Stimulated activated CD4-positive, alpha-beta T cell treated with anti-CD3 and anti-CD28 coated beads, Interleukin-1b, Interleukin-23, amount 100 ng/mL, for 1 hour (primary cell): ENCODE measurements at places on chromosomes 6 and 20.

DNA sequence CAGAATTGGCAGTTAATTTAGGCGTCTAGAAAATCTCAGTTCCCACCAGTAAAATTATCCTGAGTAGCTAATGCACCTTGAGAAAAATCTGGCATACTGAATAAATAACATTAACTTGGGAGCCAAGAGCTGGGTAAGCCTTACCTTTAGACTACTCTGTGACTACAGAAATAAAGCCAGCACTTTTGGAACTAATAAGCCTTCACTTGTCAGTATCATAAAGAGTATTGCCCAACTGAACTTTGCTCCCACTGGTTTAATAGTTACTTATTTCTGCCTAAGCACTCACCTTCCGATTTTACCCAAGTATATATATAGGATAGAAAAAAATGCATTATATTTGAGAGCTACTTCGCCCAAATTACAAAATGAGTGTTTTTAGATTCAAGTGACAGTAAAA, 10.7 kb downstream of the FAM8A1 start:
- DNase-seq = no peak

DNA sequence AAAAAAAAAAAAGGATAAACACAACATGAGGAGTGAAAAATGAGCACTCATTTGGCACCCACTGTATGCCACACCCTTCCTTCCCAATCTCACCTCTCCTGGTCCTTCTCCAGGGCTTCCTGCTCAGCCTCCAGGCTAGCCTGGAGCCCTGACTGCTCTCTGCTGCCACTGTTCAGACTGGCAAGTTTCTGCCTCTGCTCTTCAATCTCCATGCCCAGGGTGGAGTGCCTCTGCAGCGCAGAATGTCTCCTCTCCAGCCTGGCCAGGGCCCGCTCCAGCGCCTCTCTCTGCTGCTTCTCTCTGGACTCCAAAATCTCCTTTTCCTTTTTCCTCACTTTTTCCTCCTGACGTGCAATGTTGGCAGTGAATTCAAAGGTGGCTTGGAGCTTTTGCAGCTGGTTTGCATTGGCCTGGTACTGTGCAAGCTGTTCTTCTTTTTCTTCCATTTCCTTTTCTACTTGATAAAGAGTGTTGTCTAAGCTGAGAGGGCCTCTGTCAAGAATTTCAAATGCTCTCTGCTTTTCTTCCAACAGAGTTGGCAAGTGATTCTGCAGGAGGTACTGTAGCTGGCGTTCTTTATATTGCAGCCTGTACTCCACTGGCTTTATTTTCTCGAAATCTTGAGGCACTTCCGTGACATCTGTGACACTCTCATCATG, 194.4 kb downstream of the KIF16B start:
- DNase-seq = no peak

- DNase-seq = no peak
Measured at GRCh38 chr6:16352258-16352635, 113.9 kb downstream of the GMPR start.

- DNase-seq = no peak
Measured at GRCh38 chr6:141244366-141244765, 888.4 kb upstream of the GJE1 start.

GRCh38 chr6:72703093-72703492, 81.2 kb downstream of the KCNQ5 start:
- DNase-seq = no peak

DNA sequence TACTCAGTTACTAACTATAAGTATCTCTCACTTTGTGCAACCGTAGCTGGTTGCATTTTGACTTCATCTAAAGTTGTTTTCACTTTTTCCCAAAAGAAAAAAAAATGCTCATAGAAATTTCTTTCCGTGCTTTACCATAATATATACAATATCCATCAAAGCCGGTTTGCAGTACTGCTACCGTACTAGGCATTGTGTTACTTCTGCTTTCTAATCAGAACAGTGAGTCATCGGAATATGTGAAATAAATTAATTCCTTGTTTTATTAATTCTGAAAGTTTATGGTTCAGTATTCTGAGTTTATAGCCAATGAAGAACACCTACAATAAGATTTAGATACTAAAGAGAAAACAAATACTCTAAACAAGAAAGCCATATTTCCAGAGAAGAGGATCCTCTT, 72.5 kb downstream of the TNFRSF21 start:
- no peak for DNase-seq

GRCh38 chr20:22324505-22324904, 259.9 kb downstream of the FOXA2 start:
- DNase-seq = no peak

DNA sequence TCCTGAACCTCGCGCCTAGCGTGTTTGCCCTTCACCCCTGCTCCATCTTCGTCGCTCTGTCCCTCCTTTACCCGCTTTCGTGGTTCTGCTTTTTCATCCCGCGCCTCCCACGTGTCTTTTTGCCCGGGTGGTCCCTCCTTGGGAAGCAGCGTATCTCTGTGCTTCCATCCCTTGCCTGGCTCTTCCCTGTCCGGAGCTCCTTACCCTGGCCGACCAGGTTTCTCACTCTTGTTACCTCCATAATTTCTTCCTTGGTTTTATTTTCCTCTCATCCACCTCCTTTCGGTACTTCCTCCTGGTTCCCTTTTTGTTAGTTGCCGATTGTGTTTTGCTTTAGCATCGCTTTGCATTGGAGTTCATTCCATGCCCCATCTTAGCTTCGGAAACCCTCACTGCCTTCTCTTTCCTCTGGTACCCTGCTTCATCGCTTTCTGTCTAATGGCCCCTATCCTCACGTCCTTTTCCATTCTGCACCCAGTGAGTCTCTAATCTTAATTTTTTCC, 735 bp downstream of the FAM135A start:
- no peak for DNase-seq

GRCh38 chr6:50663806-50664205, 49.5 kb upstream of the TFAP2D start:
- no peak for DNase-seq

GRCh38 chr20:4699216-4699615, 22.5 kb upstream of the PRND start:
- DNase-seq = no peak

DNA sequence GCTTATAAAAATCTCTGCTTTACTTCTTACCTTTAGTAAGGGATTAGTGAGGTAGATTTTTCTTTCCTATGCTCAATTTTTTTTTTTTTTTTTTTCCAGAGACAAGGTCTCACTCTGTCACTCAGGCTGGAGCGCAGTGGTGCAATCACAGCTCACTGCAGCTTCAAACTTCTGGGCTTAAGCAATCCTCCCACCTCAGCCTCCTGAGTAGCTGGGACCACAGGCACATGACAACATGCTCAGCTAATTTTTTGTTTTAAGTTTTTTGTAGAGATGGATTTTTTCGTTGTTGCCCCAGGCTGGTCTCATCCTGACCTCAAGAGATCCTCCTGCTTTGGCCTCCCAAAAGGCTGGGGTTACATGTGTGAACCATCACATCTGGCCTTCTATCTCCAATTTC, 58.9 kb upstream of the RREB1 start:
- no peak for DNase-seq

GRCh38 chr6:5462856-5463255, 201.5 kb downstream of the FARS2 start:
- no peak for DNase-seq

DNA sequence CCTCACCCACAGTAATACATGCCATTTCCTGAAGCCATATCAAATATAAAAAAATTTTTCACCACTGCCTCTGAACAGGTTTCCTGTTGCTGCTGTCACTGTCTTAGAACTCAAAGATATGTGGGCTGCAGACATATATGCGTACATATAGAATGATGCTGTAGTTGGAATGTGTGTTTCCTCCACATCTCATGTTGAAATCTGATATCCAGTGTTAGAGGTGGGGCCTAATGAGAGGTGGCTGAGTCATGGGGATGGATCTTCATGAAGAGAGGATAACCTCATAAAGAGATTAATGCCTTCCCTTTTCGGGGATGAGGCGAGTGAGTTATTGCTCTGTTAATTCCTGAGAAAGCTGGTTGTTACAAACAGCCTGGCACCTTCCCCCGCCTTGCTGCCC, 7.7 kb upstream of the SCP2D1 start:
- no peak for DNase-seq

- DNase-seq = no peak
Measured at GRCh38 chr20:63225082-63225454, 9.1 kb upstream of the YTHDF1 start.

- DNase-seq = no peak
Measured at GRCh38 chr6:101851911-101852310, 458.4 kb downstream of the GRIK2 start.

DNA sequence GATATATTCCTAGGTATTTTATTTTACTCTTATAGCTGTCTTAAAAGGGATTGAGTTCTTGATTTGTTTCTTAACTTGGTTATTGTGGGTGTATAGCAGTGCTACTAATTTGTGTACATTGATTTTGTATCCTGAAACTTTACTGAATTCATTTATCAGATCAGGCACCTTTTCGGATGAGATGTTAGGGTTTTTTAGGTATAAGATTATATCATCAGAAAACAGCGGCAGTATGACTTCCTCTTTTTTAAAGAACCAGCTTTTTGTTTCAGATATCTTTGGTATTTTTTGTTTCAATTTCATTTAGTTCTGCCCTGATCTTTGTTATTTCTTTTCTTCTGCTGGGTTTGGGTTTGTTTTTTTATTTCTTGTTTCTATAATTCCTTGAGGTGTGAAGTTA, 382.4 kb upstream of the ADGRB3 start:
- DNase-seq = no peak

DNA sequence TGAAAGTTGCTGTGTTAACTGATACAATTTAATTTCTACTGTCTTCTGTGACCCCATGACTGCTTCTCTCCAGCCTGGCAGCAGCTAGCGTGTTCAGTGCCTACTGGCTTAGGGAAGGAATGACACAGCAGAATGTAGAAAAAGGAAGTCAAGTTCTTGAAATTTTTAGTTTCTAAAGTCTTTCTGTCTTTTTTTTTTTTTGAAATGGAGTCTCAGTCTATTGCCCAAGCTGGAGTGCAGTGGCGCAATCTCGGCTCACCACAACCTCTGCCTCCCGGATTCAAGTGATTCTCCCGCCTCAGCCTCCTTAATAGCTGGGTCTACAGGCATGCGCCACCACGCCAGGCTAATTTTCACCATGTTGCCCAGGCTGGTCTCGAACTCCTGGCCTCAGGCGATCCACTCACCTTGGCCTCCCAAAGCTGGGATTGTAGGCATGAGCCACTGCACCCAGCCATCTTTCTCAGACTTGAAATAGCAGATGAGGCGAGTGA, 39.3 kb downstream of the PCNA start:
- DNase-seq = no peak

- no peak for DNase-seq
Measured at GRCh38 chr6:155142168-155143028, 121.4 kb upstream of the CLDN20 start.

GRCh38 chr6:74879234-74879633, 326.6 kb downstream of the COL12A1 start:
- no peak for DNase-seq
